ENCODE measurements at places on chromosomes 16 and 17.

DNA sequence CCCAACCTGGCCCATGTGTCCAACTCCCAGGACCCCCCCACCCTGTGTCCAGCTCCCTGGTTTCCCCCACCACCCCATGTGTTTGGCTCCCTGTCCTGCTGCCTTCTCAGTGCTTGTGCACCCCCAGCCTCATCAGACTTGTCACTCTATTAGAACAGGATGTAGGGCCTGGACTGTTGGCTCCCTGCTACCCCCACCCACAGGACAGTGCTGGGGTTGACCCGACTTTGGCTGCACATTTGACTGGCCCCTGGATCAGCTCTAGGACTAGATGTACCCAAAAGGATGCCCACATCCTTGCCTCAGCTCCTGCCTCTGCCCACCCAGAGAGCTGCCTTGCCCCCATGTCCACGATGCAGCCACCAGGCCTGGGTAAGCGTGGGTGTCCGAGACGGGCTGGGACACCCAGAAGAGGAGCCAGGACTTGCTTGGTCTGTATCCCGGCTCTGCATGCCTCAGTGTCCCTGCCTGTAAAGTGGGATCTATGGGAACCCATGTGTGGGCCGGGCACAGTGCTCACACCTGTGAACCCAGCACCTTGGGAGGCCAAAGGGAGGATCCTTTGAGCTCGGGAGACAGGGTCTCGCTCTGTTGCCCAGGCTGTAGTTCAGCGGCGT lies 1.5 kb upstream of the CCDC57 start:
- DNase-seq = no peak

GRCh38 chr16:80824623-80825364 lies 20.4 kb upstream of the CDYL2 start:
- no peak for DNase-seq

DNA sequence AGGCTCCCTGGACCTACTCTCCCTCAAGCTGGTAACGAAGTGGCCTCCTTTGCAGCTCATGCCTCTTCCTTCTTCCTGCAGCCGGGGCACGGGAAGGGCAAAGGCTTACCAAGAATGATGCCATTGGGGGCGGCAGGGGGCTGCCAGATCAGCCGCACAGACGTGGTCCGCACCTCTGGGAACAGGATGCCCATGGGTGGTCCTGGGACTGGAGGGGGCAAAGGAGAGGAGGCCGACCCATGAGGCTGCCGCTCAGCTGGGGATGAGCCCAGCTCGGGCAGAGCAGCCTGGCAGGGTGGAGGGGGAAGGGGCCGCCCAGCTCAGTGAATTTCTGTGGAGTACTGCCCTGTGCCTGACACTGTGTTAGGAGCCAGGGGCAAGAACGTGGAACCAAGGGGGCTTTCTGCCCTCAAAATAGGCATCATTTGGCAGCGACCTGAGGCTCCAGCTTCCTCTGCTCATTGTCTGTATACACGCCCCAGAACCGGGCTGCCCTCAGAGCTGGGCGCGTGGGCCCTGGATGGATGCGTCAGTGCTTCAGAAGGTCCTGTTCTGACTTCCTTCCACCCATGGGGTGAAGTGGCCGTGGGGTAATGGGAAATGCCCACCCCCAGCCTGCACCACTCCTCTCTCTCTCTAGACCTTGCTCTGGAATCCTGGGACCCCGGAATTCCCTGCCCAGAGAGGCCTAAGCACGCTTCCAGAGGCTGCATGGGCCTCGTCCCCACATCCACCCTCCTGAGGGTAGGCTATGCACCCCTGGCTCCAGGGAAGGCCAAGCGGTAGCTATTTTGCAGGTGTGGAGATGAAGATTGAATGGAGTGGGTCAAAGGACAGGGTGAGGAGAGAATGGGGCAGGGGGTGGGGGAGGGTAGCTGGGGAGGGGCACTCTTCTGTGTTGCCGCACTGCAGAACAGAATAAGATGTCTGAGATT lies 79.8 kb upstream of the CDC42EP4 start:
- no peak for DNase-seq

DNA sequence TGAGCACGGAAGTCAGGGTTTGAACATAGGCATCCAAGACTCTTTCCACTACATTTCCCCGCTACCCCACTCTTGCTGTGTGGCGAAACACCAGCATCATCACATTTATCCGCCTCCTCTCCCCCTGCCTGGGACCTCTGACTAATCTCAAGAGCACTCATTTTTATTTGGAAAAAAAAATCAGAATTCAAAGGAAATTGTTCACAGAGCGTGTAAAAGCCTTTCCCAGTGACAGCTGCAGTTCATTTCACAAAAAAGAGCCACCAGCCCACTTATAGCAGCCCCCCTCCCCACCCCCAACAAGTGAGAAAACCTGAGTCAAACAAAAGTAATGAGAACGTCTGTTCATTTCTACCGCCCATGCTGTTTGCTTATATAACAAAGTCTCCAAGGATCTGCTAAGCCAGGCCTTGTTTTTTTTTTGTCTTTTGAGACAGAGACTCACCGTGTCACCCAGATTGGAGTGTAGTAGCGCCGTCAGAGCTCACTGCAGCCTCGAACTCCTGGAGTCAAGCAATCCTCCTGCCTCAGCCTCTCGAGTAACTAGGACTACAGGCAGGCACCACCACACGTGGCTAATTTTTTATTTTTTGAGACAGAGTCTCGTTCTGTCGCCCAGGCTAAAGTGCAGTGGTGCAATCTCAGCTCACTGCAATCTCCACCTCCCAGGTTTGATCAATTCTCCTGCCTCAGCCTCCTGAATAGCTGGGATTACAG lies 48.3 kb upstream of the HAPSTR1 start:
- DNase-seq = no peak

All from breast epithelium (tissue), 4 donors.